ENCODE measurements at places on chromosomes 3 and 15. TPM values are rescaled to one million over a fixed set of nuclear protein-coding genes. Genes with fewer than 3 reads are reported as not detected.

Gene RTP1
- not detected for total RNA-seq

Gene FOXL2
- 0.26 TPM for total RNA-seq

Gene OXSR1
- 32.3 TPM for total RNA-seq

Gene LRRC31
- not detected for total RNA-seq

Gene C3orf33
- 2.8 TPM for total RNA-seq

Gene LARP6
- total RNA-seq: 21.2 TPM

Gene GPR15
- total RNA-seq: not detected

Gene LYZL4
- total RNA-seq: not detected

Gene WNT5A
- total RNA-seq: 14.5 TPM

Gene SEMA3B
- 44.2 TPM for total RNA-seq

Gene CCR8
- not detected for total RNA-seq

Gene TMEM62
- total RNA-seq: 32.0 TPM

Gene ZKSCAN7
- total RNA-seq: 6.6 TPM

Gene P2RY12
- 1.5 TPM for total RNA-seq

Gene TRH
- not detected for total RNA-seq

Gene ZSCAN29
- total RNA-seq: 17.4 TPM

Gene MITF
- total RNA-seq: 141 TPM

Gene MOBP
- not detected for total RNA-seq

Gene HES1
- 32.3 TPM for total RNA-seq

Gene ZIC1
- total RNA-seq: not detected

Gene ANKUB1
- total RNA-seq: not detected

Gene ZBTB20
- 112 TPM for total RNA-seq

Gene ZNF502
- 5.8 TPM for total RNA-seq

Gene TIMP4
- total RNA-seq: 48.0 TPM

Gene NEK10
- total RNA-seq: 2.5 TPM

Gene ANKRD34C
- total RNA-seq: not detected

Gene MUSTN1
- total RNA-seq: 17.7 TPM

Gene ARGFX
- not detected for total RNA-seq

Gene CSPG5
- total RNA-seq: 1.2 TPM

Gene SERPINI2
- 0.32 TPM for total RNA-seq

Gene PTH1R
- 21.6 TPM for total RNA-seq

Gene SH3GL3
- total RNA-seq: not detected

Gene HEG1
- total RNA-seq: 78.0 TPM

Gene CACNA1D
- total RNA-seq: 0.75 TPM

Gene PP2D1
- total RNA-seq: not detected

Gene LRRC34
- 2.9 TPM for total RNA-seq

Gene IGSF11
- 7.0 TPM for total RNA-seq

Gene CNTN3
- total RNA-seq: 0.91 TPM

Gene NOX5
- total RNA-seq: 0.23 TPM

Gene TPRG1
- total RNA-seq: 2.8 TPM

Gene GCSAM
- total RNA-seq: not detected

Gene RASGRP1
- total RNA-seq: 0.42 TPM

All from esophagus muscularis mucosa (tissue), 4 donors.